ENCODE measurements at places on chromosomes 12 and 14.

- no peak for DNase-seq
These were observed 738 bp downstream of the CKAP4 start for GRCh38 chr12:106246891-106247673.

DNA sequence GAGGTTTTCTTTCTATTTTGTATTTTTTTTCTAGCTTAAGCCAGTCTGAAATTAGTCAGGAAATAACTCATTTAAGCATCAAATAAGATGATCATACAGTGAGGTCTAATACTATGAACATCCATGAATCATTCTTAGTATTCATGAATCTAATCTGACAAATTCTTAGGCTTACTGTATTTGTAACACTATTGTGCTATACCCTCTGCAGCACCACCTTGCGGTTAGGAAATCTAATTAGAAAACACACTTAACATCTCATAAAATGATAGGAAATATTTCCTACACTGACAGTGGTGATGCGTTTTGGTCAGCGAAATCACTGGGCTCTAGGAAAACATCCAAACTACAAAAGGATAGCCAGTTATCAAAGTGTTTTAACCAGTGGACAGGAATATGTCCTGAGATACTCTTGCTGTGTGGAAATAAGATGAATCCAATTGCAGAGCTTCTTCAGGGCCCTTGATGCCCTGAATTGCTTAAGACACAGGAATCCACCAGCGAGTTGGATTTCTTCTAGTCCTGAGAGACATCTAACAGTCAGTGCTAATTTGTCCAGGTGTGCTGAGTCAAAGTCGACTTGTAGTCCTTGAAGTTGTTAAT is 109.3 kb upstream of the MYF6 start:
- DNase-seq: no peak

DNA sequence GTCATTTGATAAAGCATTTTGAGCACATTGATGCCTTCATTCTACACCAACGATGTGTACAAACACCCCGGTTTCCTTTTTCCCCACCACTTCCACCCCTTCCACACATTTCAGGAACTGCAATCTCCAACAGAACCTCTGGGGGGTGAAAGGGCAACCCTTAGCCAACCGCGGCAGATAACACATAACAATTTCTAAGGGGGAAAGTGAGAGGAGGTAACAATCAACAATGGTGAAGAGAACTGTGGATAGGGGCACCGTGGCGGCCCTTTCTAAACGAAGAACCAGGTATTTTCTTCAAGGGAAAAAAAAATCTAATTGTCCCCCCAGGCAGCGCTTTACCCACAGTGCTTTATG is 1.1 kb downstream of the KITLG start:
- no peak for DNase-seq

DNA sequence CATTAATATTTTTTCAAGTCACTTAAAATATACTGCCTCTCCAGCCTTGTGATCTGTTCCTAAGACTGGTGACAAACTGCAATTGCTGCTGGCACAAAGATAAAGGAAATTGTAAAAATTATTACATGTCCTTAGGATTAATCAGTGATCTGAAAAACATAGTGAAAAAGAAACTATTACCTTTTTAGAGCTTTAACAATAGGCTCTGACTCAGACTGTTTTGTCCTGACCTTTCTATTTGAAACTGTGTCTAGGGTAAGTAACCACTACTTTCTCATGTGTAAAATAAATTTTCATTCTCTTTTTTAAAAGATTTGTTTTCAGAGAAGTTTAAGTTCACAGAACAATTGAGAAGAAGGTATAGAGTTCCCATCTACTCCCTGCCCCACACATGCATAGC is 80.4 kb upstream of the CLEC14A start:
- no peak for DNase-seq

DNA sequence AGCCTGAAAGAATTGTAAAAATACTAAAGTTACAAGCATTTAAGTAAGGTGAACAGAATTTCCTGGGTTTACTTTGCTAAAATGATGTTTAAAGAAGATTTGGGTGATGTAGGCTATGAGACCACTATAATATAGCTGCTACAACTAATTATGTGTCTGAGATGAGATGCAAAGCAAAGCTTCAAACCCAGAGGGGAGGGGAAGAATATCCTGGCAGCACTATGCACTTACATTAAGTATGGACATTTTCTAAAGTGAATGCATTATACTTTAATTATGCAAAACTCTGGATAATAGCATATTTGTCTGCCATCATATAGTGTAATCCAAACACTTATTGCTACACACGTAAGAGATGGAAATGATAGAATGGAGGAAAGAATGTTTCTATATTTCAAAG is 1003.7 kb downstream of the GALC start:
- no peak for DNase-seq

DNA sequence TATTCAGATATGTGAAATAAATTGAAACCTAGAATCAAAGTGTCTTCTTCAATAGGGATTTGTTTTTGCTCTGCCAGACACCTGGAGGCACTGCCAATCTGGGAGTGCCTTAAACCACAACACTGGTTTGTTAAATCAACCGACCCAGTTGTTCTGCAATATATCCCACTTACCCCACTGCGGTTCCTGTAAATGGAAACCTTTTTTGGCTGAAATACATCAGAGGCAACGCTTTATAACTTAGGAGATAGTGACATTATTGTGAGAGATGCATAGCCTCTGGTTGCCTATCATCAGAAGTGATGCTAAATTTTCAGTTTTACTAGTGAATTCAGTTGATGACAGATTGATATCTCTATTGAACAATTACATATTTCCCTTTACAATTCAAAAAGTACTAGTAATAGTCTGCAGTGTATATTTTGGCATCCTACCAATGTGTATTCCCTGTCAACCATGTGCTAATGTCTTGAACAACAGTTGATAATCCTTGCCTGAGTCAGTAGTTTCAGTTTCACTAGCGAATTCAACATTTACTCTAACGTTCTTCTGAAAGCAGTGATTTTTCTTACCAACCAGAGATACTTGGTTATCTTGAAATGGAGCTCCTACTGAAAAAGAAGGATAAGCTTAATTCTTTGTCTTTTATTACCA is 30.5 kb downstream of the PPP2R5C start:
- DNase-seq: no peak

All from D721Med (cell line).